NAMALWA (cell line): ENCODE measurements at places on chromosomes 13 and 19.

DNA sequence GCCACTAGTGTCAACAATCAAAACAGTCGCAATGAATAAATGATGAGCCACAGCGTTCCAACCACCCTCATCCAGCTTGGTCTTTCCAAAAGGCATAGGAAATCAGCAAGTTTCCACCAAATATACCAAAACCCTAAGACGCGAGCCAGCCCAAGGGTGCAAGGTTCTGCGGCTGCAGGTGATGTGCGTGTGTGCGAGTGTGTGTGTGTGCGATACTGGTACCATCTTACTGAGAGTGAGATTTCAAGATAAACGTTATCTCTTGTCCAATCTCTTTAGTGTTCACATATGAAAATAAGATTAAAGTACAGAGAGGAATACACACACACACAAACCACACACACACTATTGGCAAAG lies 895 bp upstream of the TRPC4 start:
- DNase-seq: no peak

- DNase-seq: no peak
These were observed 33.6 kb downstream of the ZNF383 start for GRCh38 chr19:37251308-37252229.

GRCh38 chr19:47848823-47849473 lies 10.1 kb upstream of the TPRX2 start:
- DNase-seq: no peak

- DNase-seq: no peak
These were observed 44.1 kb upstream of the ZNF536 start for GRCh38 chr19:30328096-30328495.

DNA sequence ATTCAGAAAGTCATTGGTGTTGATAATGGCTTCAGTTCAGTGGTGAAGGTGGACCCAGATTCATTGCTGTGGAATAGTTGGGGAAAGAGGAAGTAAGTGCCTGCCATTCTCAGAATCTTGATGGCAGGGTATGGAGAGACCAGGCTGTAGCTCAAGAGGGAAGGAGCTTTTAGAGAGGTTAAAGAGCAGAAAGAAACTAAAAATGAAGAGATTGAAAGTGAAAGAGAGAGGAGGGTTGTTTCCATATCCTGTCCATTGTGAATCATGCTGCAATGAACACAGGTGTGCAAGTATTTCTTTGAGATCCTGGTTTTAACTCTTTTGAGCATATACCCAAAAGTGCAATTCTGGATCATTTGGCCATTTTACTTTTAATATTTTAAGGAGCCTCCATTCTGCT lies 12.5 kb downstream of the GJB6 start:
- DNase-seq: no peak

DNA sequence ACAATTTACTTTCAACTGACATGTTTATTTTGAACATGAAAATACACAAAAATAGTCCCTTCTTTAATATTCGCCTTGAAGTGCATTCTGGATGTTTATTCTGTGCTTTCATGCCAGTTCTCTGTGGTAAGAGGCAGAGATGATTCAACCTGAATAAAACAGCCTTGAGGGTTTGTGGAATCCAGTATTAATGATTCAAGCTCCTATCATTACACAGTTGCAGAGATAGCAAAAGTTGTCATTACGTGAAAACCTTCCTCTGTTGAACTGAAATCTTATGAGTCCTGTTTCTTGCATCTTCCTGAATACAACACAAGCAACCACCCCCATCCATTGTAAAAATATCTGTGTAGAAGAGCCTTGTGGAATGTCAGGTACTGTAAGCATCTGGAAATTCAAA lies 142.3 kb upstream of the HTR2A start:
- no peak for DNase-seq

DNA sequence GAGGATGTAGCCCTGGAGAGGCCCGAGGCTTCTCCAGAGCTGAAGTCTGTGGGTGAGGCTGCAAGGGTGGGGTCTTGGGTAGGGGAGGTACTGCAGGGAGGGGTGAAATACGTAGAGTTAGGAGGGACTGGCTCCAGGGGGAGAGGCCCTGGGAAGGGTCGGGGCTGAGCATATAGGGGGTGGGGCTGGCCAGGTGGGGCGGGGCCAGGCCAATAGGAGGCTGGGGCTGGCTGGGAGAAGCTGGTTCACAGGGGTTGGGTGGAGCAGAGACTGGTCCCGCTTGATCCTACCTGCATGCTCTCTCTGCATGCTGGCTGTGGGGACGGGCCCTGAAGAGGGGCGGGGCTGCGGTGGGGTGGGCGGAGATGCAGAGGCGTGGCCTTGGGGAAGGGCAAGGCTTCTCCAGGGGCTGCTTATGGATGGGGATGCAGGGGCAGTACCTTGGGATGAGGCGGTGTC lies 51.9 kb downstream of the CELF5 start:
- no peak for DNase-seq

DNA sequence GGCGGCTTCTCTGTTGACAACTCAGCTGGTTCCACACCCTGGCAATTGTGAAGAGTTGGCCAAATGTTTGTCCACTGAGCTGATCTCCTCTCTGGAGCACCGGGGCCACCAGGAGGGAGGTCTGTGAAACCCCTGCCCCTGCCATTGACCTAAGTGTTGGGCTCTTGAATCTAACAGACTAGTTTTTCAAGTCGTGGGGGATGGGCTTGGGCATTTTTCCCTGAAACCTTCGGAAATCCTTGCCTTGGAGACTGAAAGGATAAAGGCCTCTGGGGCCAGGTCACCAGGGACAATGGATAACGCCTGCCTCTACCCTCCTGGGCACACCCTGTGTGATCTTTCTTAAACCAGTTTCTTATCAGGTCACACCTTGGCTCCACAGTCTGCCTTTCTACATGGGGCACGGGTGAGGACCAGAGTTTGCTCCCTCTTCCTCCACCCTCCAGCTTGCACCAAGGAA lies 881 bp downstream of the GEMIN7 start:
- DNase-seq: no peak

- DNase-seq: no peak
These were observed 109.3 kb downstream of the KDM4B start for GRCh38 chr19:5078182-5078581.

DNA sequence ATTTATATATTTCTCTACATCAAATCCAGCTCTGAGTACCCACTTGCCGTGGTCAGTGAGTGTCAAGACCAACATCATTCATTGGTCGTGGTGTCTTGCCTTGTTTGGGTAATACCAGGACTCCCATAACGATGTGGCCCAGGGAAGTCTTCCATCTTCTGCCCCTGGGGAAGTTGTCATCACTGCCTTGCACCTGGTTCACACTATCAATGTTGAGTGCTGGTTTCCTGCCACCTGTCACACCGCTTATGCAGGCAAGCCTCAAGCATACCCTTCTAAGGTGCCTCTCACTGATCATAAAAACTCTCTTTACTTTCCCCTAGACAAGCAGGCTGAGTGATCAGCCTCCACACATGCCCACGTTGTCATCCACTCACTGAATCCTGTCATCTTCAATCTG lies 382.4 kb downstream of the KCTD12 start:
- DNase-seq: no peak

DNA sequence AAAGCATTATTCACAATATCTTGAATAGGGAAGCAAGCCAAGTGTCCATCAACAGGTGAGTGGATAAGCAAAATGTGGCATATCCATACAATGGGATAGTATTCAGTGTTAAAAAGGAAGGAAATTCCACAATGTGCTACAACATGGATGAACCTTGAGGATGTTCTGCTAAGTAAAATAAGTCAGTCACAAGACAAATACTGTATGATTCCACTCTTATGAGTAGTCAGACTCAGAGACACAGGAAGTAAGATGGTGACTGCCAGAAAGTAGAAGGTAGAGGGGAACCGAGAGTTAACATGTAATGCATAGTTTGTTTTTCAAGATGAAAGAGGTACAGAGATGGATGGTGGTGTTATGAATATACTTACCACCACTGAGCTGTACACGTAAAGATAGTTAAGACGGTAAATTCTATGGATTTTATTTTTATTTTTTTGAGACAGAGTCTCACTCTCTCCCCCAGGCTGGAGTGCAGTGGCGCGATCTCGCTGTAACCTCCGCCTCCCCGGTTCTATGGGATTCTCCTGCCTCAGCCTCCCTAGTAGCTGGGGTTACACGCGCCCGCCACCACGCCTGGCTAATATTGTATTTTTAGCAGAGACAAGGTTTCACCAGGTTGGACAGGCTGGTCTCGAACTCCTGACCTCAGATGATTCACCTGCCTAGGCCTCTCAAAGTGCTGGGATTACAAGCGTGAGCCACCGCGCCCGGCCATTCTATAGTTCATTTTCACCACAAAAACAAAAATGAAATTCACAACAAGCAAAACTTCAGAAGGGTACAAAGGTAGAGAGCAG lies 1.0 kb upstream of the CHAMP1 start:
- peak; percentile 73 for DNase-seq

DNA sequence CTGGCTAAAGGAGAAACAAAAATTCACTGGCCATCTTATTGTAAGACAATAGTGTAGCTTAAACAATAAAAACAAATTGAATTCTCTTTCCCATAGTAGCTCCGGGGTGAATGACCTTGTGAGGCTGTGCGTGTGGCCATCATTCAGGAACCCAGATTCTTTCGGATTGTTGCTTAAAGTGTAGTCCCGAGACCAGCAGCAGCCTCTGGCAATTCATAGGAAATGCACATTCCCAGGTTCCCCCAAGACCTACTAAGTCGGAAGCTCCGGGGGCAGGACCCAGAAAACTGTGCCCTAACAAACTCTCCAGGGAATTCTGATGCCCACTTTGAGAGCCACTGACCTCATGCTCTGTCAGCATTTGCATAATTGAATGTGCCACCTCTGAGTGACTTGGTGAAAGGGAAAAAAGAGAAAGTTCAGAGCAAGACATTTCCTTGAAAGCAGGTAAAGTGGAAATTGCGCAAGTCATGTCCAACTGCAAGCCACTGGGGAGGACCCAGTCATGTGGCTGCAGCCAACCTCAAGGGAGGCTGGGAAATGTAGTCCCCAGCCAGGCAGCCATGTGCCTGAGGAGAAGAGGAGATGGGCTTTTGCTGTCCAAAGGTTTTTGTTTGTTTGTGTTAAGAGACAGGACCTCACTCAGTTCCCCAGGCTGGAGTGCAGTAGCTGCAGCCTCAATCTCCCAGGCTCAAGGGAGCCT lies 50.7 kb upstream of the PNMA8B start:
- DNase-seq: peak; percentile 35

- DNase-seq: no peak
These were observed 6.3 kb upstream of the RPL13A start for GRCh38 chr19:49481020-49481683.

DNA sequence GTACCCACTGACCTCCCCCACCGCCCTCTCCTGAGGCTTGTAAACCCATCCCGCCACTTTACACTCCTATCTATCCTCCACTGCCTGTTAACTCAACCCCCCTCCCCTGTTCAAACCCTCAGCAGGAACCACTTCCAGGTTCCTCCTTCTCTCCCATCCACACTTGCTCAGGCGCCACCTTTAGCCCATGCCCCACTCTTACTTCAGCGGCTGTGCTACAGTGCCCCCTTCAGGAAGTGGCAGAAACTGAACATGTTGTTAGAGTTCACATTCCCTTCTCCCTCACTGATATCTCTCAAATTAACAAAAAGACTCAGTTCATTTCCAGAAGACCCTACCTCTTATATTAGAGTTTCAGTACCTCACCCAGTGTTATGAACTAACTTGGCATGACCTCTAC lies 49.4 kb downstream of the ZNF91 start:
- peak; percentile 15 for DNase-seq

GRCh38 chr13:76715621-76716020 lies 170.6 kb downstream of the KCTD12 start:
- DNase-seq: no peak

- no peak for DNase-seq
These were observed 257.8 kb downstream of the FOXO1 start for GRCh38 chr13:40408602-40409001.

- no peak for DNase-seq
These were observed 21.2 kb downstream of the WTIP start for GRCh38 chr19:34502582-34503411.

GRCh38 chr13:75550159-75550567 lies 572 bp downstream of the UCHL3 start:
- peak; percentile 74 for DNase-seq

DNA sequence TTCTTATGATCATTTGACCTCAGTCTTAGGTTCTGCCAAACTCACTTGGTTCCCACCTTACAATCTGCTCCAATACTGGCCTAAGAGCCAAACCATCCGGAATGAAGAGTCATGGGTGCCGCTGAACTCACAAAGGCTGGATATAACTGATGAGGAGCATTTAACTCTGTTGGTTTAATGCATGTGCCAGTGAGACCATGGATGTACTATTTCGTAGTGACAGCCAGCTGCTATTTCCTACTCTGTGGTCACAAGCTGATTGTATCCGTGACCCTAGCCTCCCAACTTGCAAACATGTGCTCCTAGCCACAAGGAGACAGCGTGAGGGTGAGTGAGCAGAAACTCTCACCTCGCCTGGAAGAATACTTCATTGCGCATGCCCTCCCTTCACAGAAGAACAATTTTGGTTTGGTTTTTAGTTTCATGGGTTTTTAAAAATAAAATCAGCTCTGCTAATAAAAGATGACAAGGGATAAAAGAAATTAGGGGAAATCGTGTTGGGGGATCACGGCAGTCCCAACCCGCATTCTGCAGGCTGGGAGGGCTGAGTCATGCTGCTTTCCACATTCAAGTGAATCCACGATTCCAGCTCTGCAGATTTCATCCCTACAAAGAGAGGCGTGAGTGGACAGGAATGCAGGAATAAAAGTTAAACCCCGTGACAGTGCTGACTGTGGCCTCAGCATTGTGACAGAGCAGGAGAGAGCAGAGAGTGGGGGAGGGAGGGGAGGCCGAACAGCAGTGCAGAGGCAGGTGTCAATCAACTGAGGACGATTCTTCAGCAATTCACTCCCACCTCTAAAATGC lies 66.8 kb upstream of the RAP2A start:
- no peak for DNase-seq

GRCh38 chr19:49057636-49058234 lies at the start of gene CGB7:
CGB7 (minus strand) TSS chr19:49057749; CDS start chr19:49055375, 2,374 bp downstream.
- DNase-seq: no peak

GRCh38 chr13:98557937-98558792 lies 18.7 kb downstream of the STK24 start:
- no peak for DNase-seq

GRCh38 chr13:25752957-25753551 lies 298.8 kb downstream of the SHISA2 start:
- DNase-seq: no peak

DNA sequence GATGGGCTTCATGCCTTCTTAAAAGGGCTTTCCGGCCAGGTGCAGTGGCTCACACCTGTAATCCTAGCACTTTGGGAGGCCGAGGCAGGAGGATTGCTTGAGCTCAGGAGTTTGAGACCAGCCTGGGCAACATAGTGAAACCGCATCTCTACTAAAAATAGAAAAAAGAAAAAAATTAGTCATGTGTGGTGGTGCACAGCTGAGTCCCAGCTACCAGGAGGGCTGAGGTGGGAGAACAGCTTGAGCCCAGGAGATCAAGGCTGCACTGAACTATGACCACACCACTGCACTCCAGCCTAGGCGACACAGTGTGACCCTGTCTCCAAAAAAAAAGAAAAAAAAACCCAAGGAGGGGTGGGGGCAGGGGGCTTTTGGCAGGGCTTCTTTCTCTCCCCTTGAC lies 7.2 kb downstream of the CARS2 start:
- peak; percentile 38 for DNase-seq

GRCh38 chr19:674282-675151 lies 1.7 kb upstream of the FSTL3 start:
- no peak for DNase-seq

GRCh38 chr13:106159295-106160195 lies 375.9 kb downstream of the EFNB2 start:
- DNase-seq: no peak

- no peak for DNase-seq
These were observed 27.3 kb downstream of the SHISA2 start for GRCh38 chr13:26024558-26024957.

GRCh38 chr19:47240996-47241918 lies 10.3 kb upstream of the BBC3 start:
- DNase-seq: peak; percentile 83
